ENCODE measurements at places on chromosomes 12 and 14.

DNA sequence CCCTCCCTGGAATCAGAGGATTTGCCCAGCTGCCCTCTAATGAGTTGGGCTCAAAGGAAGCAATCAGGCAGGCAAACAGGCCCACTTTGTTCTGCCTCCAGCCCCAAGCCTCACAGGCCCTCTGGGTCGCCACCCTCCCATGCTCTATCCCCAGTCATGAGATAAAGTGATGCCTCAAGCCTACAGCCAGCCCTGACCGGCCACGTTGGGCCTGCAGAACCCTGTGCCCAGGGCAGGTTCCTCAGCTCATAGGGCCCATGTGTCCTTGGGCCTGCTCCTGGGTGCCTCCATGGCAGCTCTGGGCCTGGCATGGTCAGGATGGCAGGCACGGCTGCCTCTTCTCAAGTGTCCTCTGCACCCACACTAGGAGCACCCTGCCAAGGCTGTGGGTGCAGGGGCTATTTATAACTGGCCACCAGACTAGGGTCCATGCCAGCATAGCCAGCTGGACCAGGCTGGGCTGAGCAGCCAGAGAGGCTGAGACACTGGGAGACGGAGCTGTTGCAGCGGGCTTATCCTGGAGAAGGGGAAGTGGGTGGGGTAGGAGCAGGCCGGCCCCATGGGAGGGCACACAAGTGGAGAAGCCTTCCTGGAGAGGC is 20.2 kb downstream of the HDAC7 start:
- DNase-seq = no peak

GRCh38 chr14:63078569-63078968 is 33.3 kb upstream of the KCNH5 start:
- DNase-seq = no peak

DNA sequence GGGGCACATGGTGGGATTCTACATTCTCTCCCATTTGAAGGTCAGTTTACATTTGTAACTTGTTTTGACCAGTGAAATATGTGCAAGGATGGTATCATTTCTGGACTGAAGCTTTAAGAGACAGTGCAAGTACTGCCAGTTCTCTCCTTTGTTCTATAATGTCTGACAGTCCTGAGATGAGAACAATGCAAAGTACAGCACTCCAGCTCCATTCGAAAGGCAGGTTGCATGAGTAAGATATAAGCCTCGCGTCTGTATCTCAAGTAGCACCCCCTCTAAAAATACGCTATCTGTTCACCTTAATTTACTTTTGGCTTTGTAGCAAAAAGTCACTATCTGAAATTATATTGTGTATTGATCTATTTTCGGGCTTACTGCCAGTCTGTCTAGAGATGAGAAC is 1122.2 kb upstream of the TMEM132C start:
- no peak for DNase-seq

DNA sequence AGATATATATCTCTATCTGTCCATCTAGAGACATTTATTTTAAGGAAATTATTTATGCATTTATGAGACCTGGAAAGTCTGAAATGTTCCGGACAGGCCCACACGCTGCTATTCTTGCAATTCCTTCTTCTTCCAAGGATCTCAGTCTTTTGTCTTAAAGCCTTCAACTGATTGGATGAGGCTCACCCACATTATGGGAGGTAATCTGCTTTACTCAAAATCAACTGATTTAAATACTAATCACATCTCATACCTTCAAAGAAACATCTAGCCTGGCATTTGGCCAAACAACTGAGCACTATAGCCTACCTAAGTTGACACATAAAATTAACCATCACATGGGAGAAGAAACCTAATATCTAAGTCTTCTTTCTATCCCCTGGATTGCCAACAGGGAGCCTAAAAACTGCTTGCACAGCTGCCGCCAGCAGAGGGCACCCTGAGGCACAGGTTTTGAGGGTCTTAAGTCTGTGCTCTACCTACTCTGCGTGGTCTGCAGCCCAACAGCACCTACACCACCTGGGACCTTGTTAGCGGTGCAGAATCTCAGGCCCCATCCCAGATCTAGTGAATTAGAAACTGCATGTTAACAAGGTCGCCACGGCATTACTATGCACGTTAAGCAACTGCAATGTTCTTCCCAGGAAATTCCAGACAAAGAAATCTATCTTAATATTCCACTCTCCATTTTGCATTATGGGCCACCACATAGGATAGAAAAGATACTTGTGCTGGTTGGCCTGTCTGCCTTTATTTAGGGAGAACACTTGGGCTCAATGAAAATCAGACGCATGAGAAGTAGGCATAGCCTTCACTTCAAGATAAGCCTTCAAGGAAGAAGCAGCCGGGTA is 249.7 kb downstream of the FOXG1 start:
- DNase-seq = no peak

GRCh38 chr12:3743803-3744202 is 9.1 kb downstream of the CRACR2A start:
- no peak for DNase-seq

DNA sequence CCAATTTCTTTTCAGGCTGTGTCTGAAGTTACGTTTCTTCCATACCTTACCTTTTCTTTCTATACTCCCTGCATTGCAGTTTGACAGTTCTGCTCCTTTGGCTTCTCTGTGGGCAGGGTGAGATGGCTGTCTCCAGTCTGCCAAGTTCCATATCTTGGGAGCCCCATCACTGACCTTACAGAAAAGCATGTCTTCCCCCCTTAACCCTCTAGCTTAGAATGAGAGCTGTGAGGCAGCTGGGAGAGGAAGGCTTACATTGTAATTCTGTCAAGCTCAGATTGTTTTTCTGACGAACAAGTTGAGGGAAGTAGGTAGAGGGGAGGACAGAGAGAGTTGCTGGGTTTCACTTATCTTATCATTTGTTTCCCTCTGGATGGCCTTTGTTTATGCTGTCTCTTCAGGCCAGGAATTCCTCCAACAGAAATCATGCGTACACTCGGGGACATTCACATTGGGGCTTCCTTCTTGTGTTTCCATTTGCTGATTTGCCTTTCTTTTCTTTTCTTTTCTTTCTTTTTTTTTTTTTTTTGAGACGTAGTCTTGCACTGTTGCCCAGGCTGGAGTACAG is 9.3 kb downstream of the DAAM1 start:
- no peak for DNase-seq

GRCh38 chr12:94182986-94183707 is 34.8 kb downstream of the PLXNC1 start:
- DNase-seq = no peak

- DNase-seq = no peak
Measured at GRCh38 chr12:52203079-52203921, 11.5 kb upstream of the KRT80 start.

GRCh38 chr12:50618864-50619609 is 114.3 kb downstream of the DIP2B start:
- no peak for DNase-seq

- DNase-seq = no peak
Measured at GRCh38 chr12:77076886-77077285, 11.5 kb upstream of the E2F7 start.

DNA sequence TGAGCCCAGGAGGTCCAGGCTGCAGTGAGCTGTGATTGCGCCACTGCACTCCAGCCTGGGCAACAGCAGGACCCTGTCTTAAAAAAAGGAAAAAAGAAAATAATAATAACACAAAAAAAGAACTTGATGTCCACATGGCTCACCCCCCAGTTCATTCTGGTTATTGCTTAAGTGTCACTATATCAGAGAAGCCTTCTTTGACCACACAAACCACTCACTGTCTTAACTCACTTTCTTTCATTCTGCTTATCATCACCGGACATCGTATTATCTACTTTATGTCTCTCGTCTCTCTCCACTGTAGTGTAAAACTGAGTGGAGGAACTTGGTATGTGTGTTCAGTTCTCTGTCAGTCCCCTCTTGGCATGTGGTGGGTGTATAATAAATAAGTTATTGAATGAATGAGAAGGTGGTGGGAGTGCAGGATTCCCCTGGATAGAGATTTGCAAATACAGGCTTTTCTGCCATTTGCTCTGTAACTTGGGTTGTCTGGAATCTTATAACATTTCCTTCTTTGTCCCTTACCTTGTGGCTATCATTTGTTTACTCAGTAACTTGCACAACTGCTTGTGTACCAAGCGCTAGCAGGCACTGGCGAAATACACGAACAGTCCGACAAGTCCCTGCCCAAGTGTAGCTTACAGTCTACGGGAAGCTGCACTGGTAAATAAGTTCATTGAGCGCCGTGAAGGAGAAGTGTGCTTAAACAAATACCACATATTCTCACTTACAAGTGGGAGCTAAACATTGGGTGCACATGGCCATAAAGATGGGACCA is 86.6 kb upstream of the TRAF3 start:
- no peak for DNase-seq

DNA sequence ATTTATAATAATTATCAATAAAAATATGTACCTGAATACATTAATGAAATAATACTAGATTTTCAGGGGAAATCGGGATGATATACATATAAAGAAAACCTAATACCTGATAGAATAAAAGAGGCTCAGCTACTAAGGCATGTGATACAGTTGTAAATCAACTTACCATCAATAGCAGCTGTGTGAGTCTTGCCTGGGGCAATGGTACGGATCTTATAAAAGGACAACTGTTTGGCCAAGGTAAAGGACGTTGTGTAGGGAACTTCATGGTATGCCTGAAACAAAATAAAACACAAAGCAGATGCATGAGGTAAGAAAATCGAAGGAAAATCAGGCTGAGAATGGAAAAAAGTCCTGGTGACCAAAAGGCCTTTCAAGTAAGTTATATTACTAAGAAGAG is 25.4 kb downstream of the NEK9 start:
- no peak for DNase-seq

GRCh38 chr14:22977684-22978486 is 4.5 kb downstream of the AJUBA start:
- no peak for DNase-seq

- DNase-seq = no peak
Measured at GRCh38 chr14:83096092-83096491, 1562.4 kb upstream of the SEL1L start.

DNA sequence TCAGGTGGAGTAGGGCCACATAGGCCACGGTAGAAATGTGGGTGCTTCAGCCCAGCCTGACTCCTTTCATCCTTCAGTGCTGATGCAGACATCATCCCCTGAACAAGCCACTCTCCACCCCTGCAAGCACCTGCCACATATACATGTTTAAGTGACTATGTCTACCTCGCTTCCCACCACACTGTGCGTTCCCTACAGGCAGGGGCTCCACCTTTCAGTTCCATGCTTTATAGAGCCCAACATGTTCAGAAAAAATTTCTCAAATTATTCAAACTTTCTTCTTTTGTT is 11.6 kb downstream of the SLC7A7 start:
- DNase-seq = no peak

GRCh38 chr12:127063339-127064072 is 1203.5 kb upstream of the TMEM132C start:
- DNase-seq = no peak

DNA sequence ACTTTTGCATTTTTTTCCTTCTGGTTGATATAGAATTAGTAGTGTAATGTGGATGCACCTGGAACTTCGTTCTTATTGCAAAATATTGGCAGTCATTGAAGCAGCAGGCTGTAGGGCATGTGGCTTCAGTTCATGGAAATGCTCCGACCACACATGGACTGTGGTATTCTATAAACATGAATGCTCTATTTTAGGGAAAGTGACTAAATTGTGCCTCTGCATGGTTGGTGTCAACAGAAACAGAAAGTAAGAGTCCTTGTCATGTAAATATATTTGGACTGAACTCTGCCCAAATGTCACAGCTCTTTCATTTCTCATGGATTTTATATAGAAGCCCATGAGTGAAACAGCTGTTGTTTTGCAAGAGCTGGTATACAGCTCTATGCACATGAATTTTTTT is 917.0 kb downstream of the LRFN5 start:
- no peak for DNase-seq
